ENCODE measurements at places on chromosomes 1 and 21.
A peak's percentile ranks its signal among the peaks of the same experiment; 100 is the strongest.

DNA sequence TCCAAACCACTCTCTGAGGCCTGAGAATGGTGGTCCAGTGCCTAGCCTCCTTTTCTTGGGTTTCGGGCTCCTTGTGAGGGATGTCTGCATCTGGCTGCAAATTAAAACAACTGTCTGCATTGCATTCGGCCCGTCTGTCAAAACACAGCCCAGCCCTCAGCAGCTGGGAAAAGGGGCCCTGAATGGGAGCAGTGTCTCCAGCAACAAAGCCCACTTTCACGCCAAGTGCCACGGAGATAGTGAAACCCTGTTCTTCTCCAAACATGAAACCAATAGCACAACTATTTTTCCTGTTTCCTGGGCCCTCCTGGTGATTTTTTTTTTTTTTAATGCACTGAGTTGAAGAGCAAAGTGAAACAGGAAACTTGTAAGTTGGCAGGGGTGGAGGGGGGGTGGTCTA, 138.4 kb downstream of the PLXNA2 start:
- peak; percentile 19 for DNase-seq

- no peak for DNase-seq
Observed at GRCh38 chr1:217090060-217090911, 367.1 kb upstream of the ESRRG start.

GRCh38 chr1:29541631-29542030, 305.3 kb downstream of the PTPRU start:
- DNase-seq = no peak

GRCh38 chr1:241592273-241592958, 47.8 kb downstream of the CHML start:
- no peak for DNase-seq

GRCh38 chr1:25068316-25068715, 138.2 kb upstream of the RUNX3 start:
- no peak for DNase-seq

DNA sequence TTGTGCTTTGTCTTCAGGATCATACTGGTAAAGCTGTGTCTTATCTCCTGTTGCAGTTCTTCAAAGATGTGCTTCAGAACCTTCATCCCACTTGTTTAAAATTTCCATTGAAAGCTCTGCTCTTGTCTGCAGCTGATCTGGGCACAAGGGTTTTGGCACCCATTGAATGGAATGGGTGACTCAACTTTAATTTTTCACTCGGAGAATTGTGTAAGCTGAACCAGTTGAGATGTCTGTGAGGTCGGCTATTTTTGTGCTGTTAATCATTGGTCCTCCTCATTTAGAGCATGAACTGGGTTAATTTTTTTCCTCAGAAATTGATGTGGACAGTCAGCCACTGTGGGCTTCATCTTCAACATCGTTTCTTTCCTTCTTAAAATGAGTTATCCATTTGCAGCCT, 252.1 kb downstream of the TM2D1 start:
- no peak for DNase-seq

- no peak for DNase-seq
Observed at GRCh38 chr1:18866846-18867245, 7.4 kb upstream of the TAS1R2 start.

DNA sequence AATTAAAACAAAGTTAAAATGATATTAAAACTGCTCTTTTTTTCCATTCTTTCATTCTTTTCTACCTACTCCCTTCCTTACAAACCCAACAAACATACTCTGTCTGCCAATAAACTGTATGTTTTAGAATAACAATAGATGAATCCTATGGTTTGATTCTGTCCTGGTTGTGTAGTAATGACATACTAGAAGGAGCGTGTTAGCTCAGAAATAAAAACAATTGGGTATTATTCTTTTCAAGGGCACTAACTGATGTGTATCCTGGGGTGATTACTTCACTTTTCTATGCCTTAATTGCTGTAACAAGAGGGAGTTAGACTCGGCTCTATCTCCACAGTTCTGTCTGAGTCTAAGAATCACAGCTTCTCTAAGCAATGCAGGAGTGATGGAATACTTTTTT, 194.4 kb downstream of the GIPC2 start:
- DNase-seq = no peak

DNA sequence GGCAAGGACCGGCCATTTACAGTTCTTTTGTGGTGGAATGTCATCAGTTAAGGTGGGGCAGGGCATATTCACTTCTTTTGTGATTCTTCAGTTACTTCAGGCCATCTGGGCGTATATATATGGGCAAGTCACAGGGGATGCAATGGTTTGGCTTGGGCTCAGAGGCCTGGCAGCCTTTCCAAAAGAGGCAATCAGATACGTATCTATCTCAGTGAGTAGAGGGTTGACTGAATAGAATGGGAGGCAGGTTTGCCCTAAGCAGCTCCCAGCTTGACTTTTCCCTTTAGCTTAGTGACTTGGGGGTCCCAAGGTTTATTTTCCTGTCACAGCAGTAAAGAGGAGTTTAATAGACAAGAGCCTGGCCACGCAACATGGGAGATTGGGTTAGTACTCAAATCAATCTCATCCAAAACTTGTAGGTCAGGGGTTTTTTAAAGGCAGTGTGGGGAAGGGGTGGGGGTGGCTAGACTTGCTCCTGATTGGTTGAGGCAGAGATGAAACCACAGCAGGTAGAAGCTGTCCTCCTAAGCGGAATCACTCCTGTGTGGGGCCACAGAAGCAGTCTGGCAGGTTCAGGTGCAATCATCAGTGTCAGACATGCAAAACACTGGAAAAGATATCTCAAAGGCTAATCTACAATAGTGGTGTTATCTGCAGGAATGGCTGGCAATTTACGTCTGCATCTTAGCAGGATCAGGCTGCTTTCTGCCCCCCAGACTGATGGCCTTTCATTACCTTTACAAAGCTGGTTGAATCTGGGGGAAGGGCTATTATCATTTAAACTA, 112.9 kb downstream of the TLR5 start:
- no peak for DNase-seq

DNA sequence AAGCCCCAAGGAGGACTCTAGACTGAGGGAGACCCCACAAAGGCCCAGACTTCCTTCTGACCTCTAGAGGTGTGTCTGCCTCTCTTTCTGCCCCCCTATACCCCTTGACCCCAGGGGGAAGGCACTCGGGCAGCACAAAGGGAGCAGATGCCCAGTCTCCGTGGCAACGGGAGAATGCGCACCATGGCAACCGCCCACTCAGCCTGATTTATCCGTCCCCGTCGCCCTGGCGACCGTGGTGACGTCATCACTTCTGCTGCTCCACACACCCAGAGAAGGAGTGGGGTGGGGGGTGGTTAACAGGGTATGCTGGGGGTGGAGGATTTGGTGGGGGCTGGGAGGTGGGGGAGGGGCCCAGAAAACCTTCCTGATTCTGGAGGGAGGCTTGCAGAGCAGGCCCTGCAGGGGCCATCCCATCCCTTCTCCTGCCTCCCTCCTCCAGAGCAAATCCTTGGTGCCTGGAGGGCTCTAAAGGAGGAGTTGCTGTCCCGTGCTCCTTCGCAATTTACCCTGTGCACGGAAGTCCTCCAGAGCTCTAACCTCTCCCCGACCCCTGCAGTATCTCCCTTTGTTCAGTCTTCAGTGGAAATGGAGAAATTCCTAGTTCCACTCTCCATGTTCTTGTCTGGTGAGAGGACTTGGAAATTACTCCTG, 6.3 kb downstream of the CELF3 start:
- DNase-seq = peak; percentile 80

DNA sequence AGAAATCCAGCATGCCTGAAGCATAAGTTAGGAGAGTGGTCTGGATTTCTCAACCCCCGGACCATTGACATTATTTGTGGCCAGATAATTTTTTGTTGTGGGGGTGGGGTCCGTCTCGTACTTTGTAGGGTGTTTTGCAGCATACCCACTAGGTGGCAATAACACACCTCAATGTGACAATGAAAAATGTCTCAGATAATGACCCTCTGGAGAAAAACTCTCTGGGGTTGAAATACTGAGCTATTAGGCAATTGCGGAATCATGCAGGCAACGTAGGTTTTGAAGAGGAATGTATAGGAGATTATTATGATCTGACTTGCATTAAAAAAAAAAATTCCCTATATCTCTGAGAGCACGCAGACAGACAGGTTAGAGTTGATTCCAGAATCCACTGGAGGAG, 25.3 kb upstream of the RRP15 start:
- no peak for DNase-seq

GRCh38 chr1:151976858-151977257, 16.8 kb downstream of the S100A10 start:
- no peak for DNase-seq

DNA sequence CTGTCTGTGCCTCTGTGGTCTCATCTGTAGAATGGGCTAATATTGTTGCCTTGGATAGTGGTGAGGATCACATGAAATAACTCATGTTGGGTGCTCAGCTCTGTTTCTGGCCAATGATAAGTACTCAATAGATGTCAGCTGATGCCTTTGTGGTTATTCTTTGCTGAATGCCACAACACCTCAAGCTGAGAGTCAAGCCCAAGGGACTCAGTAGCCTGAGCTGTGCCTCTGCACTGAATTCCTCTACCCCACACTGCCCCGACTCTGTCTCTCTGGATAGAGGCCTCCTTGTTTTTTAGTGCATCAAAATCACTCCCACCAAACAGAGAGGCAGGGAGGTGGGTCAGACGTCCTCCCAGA, 196.1 kb upstream of the VAMP3 start:
- no peak for DNase-seq

GRCh38 chr1:217484871-217485270, 146.0 kb downstream of the GPATCH2 start:
- DNase-seq = no peak

GRCh38 chr1:31216016-31216415, 23.7 kb downstream of the NKAIN1 start:
- DNase-seq = peak; percentile 34

GRCh38 chr1:64569411-64569810, 99.5 kb downstream of the CACHD1 start:
- no peak for DNase-seq

GRCh38 chr21:41948078-41948895, 5.5 kb downstream of the C2CD2 start:
- no peak for DNase-seq

- DNase-seq = no peak
Observed at GRCh38 chr1:27342778-27343638, 1.2 kb downstream of the SYTL1 start.

GRCh38 chr21:21622460-21623234, 624.4 kb downstream of the NCAM2 start:
- DNase-seq = no peak

DNA sequence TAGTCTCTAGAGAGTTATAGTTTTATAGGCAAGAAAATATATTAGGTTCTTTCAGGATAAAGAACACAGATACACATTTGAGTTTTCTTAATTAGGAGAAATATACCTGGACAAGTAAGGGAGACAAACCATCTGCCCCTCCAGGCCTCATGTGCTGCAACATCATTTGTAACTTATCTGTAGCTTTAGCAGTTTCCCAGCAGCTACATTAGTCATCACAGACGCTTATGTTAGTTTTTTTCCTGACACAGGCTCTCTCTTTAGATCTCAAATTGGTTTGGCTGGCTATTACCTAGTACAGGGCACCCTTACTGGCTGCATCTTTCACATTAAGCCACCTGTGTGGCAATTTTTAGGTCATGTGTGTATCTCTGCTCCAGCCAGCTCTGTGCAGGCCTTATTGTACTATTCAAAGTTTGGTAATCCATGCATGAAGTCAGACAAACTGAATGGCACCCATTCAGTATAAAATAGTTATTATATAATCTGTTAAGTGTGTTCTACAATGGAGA, 25.9 kb downstream of the GNPAT start:
- no peak for DNase-seq

- no peak for DNase-seq
Observed at GRCh38 chr1:156167536-156167935, 14.2 kb downstream of the SEMA4A start.

GRCh38 chr1:2796890-2797740, 4.4 kb downstream of the TTC34 start:
- DNase-seq = no peak

DNA sequence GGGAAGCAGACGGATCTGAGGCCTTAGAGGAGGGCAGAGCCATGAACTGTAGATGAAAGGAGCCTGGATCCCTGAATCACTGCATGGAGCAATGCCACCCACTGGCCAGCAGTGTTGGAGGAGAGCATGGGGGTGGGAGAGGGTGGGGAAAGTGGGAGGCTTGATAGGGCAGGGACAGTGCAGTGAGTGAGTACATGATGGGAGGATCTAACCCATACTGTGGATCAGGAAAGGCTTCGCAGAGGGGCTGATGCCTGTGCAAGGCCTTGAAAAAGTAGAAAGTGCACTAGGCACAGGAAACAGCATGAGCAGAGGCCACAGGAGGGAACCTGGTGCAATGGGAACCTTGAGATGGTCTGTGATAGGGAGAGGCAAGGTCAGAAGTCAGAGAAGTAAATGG, 391.9 kb downstream of the PTPRU start:
- DNase-seq = no peak

DNA sequence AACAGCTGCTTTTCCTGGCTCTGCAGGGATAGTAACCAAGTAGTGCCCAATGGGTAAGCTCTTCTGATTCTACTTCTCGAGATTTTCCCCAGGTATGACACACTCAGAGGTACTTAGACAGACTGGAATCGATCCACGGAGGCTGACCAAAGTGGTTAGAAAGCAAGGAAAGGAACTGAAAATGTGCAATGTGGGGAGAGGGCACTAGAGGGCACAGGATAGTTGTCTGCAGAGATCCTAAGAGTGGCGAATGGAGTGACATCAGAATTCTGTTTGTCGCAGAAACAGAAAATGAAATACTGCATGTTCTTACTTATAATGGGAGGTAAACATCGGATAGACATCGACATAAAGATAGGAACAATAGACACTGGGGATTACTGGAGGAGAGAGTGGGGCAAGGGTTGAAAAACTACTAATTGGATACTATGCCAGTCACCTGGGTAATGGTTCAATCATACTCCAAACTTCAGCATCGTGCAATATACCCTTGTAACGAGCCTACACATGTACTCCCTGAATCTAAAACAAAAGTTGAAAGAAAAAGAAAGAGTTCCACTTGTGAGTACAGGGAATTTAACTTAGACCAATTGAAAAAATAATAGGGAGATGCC, 23.3 kb downstream of the CYP2J2 start:
- DNase-seq = peak; percentile 10

GRCh38 chr1:31576201-31576669, at the start of gene TINAGL1:
Gene TINAGL1 (plus strand): TSS chr1:31576515. CDS start chr1:31577149, 634 bp downstream.
- DNase-seq = no peak

GRCh38 chr1:189958756-189959155, 518.9 kb downstream of the BRINP3 start:
- no peak for DNase-seq

GRCh38 chr1:164624400-164624799, 65.4 kb downstream of the PBX1 start:
- DNase-seq = no peak

- DNase-seq = no peak
Observed at GRCh38 chr1:68180441-68181164, 51.7 kb downstream of the WLS start.

GRCh38 chr1:188660572-188660971, 1817.1 kb downstream of the BRINP3 start:
- DNase-seq = no peak

All from nucleus accumbens (tissue), 56 donors.